ENCODE measurements at places on chromosomes 7 and 10.

GRCh38 chr7:48300301-48300700 lies 129.0 kb downstream of the ABCA13 start:
- no peak for DNase-seq

- DNase-seq = no peak
Observed at GRCh38 chr7:1733908-1734730, 64.0 kb downstream of the ELFN1 start.

DNA sequence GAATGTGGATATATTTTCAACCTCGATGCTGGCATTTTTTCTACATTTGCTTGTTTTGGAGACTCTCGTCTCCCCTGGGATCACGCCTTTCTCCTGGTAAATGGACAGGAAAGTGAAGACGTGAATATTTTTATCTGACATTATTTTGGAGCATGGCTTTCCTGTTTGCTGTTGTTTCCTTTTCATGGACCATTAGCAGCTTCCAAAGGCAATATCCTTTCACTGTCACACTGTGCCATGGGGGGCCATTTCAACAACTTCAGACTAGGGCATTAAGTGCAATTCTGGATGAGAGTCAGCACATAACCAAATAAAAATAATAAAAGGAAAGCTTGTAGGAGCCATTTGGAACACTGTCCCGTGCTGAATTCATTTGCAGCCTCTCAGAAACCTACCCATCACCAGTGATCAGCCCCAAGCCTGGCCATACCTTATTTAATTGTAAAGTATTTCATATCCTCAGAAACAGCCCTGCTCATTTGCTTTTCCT lies 75.9 kb upstream of the NEUROD6 start:
- no peak for DNase-seq

- DNase-seq = no peak
Observed at GRCh38 chr10:87966459-87966858, 103.0 kb downstream of the PTEN start.

GRCh38 chr10:69239816-69240434 lies 19.8 kb downstream of the HKDC1 start:
- DNase-seq = no peak

Measured in umbilical cord (tissue), 2 donors.